ENCODE measurements at places on chromosomes 6 and 20. TPM values are rescaled to one million over a fixed set of nuclear protein-coding genes. Genes with fewer than 3 reads are reported as not detected.

GRCh38 chr6:151975795-151976194, 168.3 kb downstream of the ESR1 start:
- no peaks in the 10 kb centered on the region for H3K36me3 ChIP-seq
- DNase-seq: no peak
- no peaks in the 10 kb centered on the region for H3K27me3 ChIP-seq
- H3K4me3 ChIP-seq: no peak overlapping the region
- H3K4me1 ChIP-seq: no peaks in the 10 kb centered on the region
- no peak overlapping the region for H3K27ac ChIP-seq

DNA sequence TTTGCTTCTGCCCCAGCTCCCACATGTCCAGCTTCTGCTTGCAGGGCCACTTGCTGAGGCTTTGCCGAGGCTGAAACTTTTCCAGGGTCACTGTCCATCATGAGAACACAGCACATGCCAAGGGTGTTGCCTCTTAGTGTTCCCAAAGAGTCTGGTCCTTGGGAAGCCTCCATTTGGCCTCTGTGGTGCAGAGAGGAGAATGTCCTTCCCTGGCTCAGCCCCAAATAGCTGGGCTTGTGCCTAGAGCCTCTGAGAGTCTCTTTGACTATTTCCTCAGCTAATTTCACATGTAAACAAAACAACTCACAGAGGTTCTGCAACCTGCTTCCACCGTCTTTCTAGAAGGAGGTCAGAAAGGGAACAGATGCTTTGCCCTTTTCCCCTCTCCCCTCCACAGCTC, 40.4 kb upstream of the RAB23 start:
- H3K4me3 ChIP-seq: no peak overlapping the region
- DNase-seq: peak; percentile 42
- peak overlapping the region; percentile 87 for H3K27ac ChIP-seq

DNA sequence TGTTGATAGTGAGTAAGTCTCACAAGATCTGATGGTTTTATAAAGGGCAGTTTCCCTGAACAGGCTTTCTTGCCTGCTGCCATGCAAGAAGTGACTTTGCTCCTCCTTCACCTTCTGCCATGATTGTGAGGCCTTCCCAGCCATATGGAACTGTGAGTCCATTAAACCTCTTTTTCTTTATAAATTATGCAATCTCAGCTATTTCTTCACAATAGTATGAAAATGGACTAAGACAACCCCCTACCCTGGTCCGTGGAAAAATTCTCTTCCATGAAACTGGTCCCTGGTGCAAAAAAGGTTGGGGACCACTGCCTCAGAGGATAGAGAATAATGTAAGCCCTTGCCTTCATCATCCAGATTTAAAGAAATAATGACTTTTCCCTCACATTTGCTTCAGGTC, 861.3 kb downstream of the QKI start:
- H3K36me3 ChIP-seq: no peaks in the 10 kb centered on the region
- no peak overlapping the region for H3K27ac ChIP-seq
- no peaks in the 10 kb centered on the region for H3K4me1 ChIP-seq

The SLC16A10 gene
- 18.7 TPM for total RNA-seq

The PFDN6 gene
- 36.0 TPM for total RNA-seq

The JPH2 gene
- 2.3 TPM for total RNA-seq

The C6orf141 gene
- total RNA-seq: 13.4 TPM
